ENCODE measurements at places on chromosomes 7 and 10.

DNA sequence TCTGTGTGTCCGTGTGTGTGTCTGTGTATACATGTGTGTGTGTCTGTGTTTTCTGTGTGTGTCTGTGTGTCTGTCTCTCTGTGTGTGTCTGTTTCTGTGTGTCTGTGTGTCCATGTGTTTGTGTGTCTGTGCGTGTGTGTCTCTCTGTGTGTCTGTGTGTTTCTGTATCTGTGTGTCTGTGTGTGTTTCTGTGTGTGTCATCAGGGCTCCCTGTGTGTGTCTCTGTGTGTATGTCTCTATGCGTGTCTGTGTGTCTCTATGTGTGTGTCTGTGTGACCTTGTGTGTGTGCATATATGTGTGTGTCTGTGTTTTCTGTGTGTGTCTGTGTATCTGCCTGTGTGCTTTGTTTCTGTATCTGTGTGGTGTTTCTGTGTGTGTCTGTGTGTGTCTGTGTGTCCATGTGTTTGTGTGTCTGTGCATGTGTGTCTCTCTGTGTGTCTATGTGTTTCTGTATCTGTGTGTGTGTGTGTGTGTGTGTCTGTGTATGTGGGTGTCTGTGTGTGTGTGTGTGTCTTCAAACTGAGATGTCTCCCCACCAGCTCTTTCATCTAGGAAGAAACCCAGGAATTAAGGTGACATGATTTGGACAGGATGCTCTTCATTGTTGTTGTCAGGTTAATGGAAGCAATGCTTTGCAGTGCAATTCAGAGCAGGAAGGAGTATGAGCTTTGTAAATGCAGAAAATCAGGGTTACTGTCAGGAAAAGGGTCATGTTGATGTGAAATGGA, 20.7 kb upstream of the PPIF start:
- DNase-seq = no peak

DNA sequence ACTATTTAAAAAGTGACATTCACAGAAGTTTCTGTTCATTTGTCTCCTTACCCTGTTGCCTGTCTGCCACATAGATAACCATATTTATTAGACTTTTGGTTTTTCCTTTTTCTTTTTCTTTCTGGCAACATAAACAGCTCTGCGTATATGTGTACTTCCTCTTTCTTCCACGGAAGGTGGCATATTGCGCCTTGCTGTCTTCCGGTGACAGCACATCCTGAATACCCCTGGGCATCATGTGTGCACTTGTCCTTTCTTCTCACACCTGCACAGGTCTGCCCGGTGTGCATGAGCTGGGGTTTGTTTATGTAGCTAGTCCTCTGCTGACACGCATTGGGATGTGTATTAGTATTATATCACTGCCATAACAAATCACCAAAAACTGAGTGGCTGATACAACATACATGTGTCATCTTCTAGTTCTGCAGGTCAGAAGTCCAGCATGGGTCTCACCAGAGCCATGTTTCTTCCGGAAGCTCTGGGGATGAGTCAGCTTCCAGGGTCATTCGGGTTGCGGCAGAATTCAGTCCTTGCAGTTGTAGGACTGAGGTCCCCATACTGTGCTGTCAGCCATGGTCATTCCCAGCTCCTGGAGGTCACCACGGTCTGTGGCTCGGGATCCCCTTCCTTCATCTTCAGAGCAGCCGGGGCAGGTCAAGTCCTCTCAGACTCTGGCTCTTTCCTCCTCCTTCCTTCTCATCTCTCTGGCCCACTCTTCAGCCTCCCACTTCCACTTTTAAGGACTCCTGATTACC, 596.0 kb upstream of the FOXK1 start:
- DNase-seq = no peak

GRCh38 chr10:119663866-119664698, 12.9 kb downstream of the BAG3 start:
- DNase-seq = no peak

DNA sequence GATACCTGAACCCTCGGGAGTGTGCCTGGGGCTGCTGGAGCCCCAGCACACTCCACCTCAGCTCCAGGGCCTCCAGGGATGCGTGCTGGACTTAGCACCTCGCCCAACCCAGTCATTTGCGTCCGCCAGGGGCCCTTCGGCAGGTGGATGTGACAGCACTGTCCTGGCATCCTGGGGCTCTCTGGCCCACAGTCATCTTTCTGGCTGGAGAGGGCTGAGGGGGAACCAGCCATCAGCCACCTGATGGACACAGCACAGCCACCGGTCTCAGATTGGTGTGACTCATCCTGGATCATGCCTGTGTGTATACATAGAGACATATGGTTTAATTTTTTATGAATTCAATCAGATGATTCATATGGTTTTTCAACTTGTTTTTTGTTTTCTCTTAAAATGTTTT, 11.1 kb downstream of the ZNF775 start:
- DNase-seq = no peak

DNA sequence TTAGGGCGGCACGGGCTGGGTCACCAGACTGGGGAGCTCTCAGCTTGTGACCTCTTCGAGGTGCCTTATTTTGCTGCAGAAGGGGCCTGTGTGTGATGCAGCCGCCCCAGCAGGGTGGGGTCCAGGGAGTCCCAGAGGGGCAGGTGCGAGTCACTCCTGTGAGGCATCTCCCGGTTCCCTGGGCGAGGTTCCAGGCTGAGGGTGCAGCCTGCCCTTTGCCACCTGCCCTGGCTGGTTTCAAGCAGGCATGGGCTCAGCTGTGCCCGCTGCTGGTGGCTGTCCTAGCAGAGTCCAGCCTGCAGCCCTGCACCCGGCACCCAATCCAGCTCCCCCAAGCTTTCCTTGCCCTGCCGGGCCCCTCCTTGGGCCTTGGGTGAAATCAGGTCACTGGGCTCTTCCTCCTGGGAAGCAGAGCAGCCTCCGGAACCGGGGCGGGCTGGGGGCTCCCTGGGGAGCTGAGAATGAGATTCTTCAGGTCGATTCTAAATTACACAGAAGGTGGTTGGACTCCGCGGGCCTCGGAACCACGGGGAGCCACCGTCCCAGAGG, 64.8 kb downstream of the PWWP2B start:
- no peak for DNase-seq

GRCh38 chr10:10294881-10295529, 722.7 kb upstream of the CELF2 start:
- DNase-seq = peak; percentile 85

- no peak for DNase-seq
Measured at GRCh38 chr10:69504576-69505250, 53.4 kb downstream of the TSPAN15 start.

GRCh38 chr7:120792861-120793130, 65.1 kb downstream of the TSPAN12 start:
- DNase-seq = no peak

DNA sequence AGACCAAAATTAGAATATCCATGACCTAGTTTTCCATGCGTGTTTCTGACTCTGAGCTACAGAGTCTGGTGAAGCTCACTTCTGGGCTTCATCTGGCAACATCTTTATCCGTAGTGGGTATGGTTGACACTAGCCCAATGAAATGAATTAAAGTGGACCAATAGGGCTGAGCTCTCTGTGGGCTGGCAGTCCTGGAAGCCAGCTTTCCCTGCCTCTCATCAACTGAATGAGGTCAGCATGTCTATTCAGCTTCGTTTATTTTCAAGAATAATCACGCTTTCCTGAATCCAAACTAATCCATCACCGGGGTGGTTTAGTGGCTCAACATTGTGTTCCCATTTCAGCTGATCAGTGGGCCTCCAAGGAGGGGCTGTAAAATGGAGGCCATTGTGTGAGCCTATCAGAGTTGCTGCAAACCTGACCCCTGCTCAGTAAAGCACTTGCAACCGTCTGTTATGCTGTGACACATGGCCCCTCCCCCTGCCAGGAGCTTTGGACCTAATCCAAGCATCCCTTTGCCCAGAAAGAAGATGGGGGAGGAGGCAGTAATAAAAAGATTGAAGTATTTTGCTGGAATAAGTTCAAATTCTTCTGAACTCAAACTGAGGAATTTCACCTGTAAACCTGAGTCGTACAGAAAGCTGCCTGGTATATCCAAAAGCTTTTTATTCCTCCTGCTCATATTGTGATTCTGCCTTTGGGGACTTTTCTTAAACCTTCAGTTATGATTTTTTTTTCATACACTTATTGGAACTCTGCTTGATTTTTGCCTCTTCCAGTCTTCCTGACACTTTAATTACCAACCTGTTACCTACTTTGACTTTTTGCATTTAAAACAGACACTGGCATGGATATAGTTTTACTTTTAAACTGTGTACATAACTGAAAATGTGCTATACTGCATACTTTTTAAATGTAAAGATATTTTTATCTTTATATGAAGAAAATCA, 35.5 kb downstream of the CAV1 start:
- DNase-seq = peak; percentile 58

- DNase-seq = no peak
Measured at GRCh38 chr7:142459551-142459963, 201.7 kb upstream of the PRSS58 start.

All from ecto neural progenitor cell (in vitro differentiated cells).